T1000 (cell line): ENCODE measurements at places on chromosomes 16 and 17.

DNA sequence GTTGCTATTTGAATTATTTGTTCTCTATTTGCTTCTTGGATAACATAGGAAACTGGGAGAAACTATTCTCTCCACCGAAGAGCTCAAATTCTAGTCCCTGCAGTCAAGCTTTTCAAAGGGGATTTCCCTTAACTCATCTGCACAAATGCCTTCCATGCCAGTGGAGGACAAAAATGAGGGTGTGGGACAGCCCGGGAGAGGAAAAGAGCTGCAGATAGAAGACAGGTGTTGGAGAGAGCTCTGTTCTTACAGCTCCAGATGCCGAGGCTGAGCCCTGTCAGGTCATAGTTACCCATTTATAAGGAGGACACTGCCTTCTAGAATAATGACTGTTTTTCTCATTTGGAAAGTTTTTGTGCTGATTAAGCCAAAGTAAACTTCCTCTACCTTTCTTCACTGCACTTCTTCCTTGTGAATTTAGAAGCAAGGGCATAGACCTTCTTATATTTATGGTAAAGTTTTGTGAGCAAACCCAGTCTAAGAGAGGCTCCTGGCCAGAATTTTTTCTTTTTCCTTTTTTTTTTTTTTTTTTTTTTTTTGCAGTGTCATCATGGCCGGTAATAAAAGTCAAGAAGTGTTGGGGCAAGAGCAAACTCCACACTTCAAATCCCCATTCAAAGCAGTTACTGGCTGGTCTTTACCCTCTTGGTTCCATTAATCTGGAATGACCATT, 177.2 kb downstream of the ABCC12 start:
- DNase-seq: no peak

- DNase-seq: no peak
Observed at GRCh38 chr17:12227547-12227946, 206.9 kb downstream of the MAP2K4 start.

GRCh38 chr16:48194828-48195556, 39.2 kb upstream of the ABCC12 start:
- no peak for DNase-seq

GRCh38 chr17:41891135-41892020, 26.2 kb upstream of the KLHL11 start:
- no peak for DNase-seq

DNA sequence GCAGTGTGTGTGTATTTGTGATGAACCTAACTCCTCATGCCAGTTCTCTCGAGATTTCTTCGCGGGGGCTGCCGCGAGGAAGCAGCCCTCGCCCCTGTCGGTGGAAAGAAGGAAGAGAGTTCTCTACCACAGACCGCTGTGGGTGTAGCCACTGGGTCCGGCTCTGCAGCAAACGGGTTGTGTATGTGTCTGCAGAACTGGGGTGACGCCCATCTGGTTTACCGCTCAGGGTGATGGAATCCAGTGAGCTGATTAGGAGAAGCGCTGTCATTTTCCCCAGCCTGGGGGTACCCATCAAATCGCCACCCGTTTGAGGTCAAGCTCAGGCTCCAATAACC, 7.7 kb downstream of the CORO6 start:
- no peak for DNase-seq

DNA sequence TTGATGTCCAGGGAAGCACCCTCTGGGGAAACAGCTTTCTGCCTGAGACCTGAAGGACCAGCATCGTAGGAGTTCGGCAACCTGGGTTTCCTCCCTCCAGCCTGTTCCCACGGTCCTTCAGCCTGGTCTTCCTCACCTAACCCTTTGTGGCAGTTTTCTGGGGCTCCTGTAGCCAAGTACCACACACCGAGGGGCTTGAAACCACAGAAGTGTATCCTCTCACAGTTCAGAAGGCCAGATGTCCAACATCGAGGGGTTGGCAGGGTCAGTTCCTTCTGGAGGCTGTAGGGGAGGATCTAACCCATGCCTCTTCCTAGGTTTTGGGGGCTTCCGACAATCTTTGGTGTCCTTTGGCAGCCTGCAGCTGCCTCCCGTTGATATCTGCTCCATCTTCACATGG, 381.0 kb upstream of the TNRC6C start:
- no peak for DNase-seq
